ENCODE measurements at places on chromosomes 4 and X. TPM values are rescaled to one million over a fixed set of nuclear protein-coding genes. Genes with fewer than 3 reads are reported as not detected.

The TEX13B gene
- not detected for total RNA-seq

The DCHS2 gene
- 0.32 TPM for total RNA-seq

The ZDHHC9 gene
- 49.8 TPM for total RNA-seq

The LINC00632 gene
- total RNA-seq: 310 TPM

The HTN1 gene
- not detected for total RNA-seq

The FRG1 gene
- total RNA-seq: 33.8 TPM

The NAA10 gene
- total RNA-seq: 74.0 TPM

- peak; percentile 40 for DNase-seq
These were observed 507 bp downstream of the MFAP3L start for GRCh38 chr4:170025523-170026252.

DNA sequence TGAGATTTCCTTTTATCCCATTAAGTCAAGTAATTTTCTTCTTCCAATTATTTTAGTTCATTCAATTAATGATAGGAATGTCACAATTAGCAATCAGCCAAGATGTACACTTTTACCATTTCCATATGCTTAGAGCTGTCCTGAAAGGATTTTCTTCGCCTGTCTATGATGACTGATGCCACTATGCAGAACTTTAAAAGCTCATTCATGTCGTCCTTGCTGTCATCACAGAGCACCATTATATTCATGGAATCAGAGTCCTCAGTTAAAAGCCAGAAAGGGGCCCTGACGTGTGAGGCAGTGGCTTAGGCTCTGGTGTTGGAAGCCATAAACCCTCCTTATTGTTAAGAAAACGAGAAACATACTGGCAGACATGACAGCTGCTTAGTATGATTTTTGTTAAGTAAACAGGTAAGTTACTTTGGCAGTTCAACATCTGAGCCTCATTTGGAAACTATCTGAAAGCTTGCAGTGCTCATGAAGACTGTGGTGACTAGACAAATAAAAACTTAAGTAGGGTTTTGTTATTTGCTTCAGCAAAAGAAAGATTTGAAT lies 73.1 kb downstream of the HHIP start:
- no peak for DNase-seq

GRCh38 chrX:136534131-136534530 lies 2.1 kb downstream of the VGLL1 start:
- no peak for DNase-seq

- DNase-seq: no peak
These were observed 62.2 kb downstream of the RELL1 start for GRCh38 chr4:37623940-37624339.

GRCh38 chr4:100056701-100057100 lies 106.6 kb upstream of the H2AZ1 start:
- no peak for DNase-seq

- no peak for DNase-seq
These were observed 5.5 kb downstream of the DDX60L start for GRCh38 chr4:168474660-168475320.

DNA sequence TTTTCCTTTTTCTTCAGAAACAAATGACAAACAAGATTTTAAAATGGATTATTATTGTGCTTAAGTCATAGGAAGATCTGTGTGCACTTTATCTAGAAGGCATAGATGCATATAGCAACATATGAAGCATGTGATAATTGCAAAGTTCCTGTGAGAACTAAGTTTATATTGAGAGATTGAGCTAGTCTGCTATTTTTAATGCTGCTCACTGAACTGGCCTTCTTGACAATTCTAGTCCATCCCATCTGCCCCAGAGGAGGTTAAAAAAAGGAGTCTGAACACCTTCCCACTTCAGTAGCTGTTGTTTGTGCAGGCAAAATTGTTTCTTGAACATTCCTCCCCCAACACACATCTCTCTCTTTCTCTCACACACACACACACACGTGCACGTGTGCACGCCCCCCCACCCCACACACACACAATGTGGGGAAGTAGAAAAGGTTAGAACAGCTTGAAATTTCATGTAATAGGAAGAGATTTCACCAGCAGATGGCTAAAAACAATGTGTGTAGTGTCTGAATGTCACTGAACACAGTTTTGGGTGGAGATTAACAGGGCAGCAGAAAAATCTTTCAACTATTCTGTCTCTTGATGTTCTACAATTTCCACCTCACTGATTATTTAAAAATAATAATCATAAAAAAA lies 108.0 kb downstream of the GPM6A start:
- DNase-seq: no peak

- DNase-seq: no peak
These were observed 19.4 kb downstream of the MTM1 start for GRCh38 chrX:150587585-150588503.

DNA sequence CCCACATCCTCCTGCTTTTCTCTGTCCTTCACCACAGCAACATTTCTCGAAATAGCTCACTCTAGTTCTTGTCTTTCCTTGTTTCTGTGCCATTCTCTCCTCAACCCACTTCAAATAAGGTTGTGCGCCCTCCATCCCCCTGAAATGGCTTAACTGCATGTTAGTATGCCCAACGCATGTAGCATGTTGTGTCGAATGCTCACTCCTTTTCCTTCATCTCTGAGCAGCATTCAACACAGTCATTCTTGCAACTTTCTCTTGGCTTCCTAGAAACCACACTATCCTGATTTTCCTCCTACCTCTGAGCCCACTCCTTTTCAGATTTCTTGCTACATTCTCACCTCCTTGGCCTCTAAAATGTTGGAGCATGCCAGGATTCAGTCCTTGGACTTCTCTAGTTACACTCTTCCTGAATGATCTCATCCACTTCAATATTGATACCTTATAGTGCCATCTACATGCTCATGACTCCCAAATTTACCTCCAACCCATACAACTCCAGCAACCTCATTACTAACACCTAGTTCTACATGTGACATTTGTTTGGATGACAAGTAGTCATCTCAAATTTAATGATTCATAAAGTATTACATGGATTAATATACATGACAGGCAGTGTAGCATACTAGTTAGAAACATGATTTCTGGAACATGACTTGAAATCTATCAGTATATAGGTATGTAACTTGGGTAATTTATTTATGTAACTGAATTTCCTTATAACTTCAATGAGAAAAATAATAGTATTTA lies 22.3 kb downstream of the RBMX start:
- DNase-seq: no peak

DNA sequence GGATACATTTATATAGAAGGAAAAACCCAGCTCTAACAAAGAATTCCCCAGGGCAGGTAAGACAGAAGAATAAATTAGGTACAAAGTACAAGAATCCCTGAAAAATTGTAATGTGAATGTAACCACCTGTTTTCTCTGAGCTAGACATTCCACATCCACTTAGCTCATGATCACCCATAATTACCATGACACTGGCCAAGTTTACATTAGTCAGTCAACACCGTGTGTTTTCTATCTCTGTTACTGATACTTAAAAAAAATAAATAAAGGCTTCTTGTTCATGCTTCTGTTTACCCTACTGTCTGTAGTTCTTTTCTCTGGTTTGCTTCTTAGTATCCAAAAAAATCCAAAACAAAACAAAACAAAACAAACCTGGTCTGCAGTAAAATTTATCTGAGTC lies 66.0 kb downstream of the CBLL2 start:
- no peak for DNase-seq

DNA sequence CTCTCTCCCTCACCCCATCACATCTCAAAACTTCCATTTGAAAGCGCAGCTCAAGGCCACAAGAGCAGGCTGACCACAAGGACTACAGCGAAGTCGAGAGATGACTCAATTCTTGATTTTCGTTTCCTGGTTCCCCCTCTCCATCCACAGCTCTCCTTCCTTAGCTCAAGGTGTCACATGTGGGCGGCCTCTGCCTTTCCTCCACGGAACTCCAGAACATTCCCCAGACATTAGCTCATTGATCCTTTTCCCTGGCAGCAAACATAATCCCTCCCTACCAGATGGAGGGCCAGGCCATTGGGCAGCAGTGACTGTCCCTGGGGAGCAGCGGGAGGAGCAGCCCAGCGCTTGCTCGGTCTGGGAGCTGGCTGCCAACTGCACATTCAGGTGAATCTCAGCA lies 56.3 kb downstream of the CCDC149 start:
- no peak for DNase-seq

DNA sequence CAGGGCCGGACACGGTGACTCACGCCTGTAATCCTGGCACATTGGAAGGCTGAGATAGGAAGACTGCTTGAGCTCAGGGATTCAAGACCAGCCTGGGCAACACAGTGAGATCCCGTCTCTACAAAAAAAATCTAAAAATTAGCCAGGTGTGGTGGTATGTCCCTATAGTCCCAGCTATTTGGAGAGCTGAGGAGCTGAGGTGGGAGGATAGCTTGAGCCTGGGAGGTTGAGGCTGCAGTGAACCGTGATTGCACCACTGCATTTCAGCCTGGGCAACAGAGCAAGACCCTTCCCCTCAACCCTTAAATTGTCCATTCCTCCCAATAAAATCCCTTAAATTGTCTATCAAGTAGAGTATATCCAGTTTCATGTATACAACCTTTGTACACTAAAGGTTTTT lies 17.0 kb downstream of the OTUD6A start:
- no peak for DNase-seq

DNA sequence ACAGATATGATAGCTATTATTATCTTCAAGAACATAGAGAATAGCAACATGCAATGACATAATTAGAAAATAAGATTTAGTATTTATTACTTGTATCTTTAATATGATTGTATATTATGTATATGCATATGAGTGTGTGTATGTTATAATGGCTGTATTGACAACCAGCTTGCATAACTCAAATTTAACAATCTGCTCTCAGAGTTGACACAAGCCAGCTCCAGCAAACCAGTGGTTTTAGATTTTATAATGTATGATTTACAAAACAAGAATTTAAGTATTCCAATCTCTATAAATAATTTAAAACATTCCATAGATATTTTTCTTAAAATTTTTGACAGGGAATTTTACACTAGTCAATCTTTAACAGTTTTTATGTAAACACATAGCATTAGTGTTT lies 935.9 kb upstream of the EPHA5 start:
- no peak for DNase-seq

Measured in hepatocyte (in vitro differentiated cells).